Activated CD4-positive, alpha-beta T cell treated with anti-CD3 and anti-CD28 coated beads, Interleukin-2, amount 50 U/mL, for 4 hours (primary cell): ENCODE measurements at places on chromosomes 12 and 14.

DNA sequence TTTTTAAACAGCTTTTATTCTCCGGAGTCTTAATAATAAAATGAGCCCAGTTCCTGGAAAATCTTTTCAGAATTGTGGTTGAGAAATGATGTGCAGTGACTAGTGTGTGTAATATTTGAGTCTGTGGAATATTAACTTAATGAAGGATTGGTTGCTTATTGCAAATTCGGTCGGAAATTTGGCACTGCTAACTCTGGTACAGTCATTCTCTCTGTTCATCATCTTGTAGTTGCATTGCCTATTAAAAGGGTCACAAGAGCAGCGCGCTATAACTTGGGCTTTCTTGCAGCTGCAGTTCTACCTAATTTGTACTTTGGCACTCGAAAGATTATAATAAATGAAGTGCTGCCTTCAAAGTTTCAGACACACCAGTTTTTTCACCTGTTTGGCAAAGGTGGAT, 146.0 kb downstream of the FLRT2 start:
- no peak for DNase-seq

DNA sequence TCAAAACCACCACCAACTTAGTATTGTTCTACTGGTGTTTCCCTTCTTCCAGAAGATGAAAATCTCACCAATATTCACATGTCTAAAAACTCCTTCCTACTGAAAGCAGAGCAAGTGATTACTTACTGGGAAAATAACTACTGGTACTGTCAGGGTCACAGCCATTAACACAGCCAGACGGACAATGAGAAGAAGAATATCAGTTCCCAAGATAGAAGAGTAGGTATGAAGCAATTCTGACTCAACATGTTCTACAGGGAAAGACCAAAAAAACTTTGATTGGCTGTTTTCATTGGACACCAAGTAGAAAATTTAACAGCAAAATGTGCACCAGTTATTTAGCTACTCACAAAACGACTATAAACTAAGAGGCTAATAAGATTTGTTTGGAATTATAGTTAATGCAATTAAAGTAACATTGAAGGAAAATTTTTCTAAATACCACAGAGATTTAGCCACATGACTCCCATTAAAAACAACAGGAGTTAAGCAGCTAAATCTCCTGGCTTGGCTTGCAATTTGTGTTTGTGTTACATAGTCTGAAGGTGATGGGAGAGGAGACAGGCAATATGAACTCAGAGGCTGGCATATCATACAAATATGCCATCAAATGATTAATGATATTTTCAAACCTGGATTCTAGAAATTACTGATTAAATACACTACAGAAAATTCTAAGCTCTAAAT, 9.5 kb downstream of the SLC38A2 start:
- DNase-seq = no peak

GRCh38 chr12:94980577-94980976, 22.9 kb downstream of the NDUFA12 start:
- no peak for DNase-seq

- no peak for DNase-seq
Observed at GRCh38 chr12:19409376-19409775, 29.9 kb upstream of the AEBP2 start.

DNA sequence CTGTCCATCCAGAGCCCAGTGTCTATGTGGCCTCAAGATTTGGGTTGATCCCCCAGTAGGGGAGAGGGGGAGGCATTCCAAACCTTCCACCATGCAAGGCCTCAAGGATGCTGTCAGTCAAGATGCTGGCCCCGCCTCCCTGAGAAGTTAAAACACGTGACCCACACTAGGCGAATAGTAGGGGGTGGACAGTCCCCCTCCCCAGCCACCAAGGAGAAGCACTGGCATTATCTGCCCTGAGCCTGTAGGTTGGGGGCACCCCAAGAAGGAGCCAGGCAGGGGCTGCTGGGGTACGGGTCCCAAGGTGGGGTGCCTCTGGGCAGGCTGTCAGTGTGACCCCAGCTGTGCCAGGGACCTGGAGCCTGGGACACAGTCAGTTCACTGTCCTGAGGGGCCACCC, 2.3 kb downstream of the SLC25A29 start:
- no peak for DNase-seq

DNA sequence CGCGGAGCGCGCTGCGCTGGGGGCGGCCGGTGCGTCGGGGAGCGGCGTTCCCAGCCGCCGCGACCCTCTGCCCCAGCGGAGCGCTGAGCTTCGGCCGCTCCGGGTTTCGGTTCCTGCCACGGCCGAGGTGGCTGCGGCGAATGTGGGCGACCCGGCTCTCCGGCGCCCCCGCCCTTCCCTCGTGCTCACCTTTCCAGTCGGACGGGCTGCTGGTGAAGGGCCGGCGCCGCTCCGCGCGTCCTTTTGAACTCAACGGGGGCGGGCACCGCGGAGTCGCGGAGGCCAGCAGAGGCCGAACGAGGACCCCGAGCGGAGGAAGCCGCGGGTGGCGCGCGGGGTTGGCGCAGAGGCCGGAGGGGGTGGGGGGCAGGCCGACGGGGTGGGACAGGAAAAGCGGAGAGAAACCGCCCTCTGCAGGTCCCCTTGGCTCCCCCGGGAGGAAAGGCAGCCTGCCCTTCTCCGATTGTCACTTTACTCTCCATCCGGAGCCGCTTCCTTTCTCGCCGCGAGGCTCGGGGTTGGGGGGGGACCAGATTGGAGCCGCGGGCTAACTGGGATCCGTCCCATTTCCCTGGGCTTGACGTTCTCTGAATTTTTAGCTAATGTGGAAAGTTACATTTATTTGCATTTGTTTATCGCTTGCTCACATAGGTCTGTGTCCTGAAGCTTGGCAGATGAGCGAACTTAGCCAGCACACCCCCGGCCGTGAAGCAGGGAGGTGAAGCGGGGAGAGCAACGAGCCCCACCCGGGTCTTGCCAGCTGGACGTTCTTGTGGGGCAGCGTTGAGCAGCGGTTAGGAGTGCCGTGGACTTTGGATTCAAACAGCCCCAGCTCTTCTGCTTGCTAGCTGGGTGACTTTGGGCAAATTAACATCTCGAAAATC, at the start of gene SMAGP:
SMAGP (minus strand) TSS at position 349 of the 884 bp plus-strand sequence. CDS start 1,137 bp downstream, outside the sequence.
- peak; percentile 18 for DNase-seq

DNA sequence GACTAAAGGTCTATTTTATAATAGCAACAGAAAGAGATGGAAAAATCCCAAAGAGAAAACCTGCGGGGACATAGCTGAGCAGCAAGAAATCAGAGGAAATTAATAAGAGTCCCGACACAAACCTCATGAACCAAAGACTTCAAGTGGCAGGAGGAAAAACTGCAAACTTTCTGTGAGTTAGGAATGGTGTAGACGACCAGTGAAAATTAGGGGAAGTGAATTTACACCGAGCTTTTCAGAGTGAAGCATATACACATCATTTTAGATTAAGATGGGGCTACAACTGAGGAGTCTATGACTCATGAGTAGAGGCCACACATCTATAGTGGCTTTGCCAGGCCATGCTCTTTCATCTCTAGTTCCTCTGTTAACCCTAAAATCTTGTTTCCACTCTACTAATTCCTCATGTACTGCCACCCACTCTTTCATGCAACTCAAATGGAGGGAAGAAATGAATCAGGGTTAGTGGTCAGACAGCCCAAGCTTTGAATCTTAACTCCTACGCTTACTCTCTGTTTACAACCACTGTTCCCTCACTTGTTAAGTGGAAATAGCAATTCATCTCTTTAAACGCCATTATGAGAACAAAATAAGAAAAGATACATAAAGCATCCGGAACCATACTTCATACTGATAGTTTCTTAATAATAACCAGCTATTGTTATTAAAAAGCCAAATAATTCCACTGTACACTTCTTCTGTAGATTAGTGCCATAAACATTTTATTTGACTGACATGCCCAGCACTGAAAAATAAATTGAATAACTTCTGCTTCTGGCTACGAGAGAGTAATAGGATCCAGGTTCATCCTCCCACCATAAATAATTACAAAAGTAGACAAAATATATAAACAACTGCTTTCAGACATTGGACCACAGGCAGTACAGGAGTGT, 219.3 kb downstream of the RMST start:
- DNase-seq = no peak

- DNase-seq = no peak
Observed at GRCh38 chr14:63512861-63513260, 30.3 kb downstream of the PPP2R5E start.

GRCh38 chr12:104643819-104644669, 187.3 kb downstream of the CHST11 start:
- no peak for DNase-seq

GRCh38 chr12:65916991-65917695, 92.9 kb downstream of the HMGA2 start:
- DNase-seq = no peak

DNA sequence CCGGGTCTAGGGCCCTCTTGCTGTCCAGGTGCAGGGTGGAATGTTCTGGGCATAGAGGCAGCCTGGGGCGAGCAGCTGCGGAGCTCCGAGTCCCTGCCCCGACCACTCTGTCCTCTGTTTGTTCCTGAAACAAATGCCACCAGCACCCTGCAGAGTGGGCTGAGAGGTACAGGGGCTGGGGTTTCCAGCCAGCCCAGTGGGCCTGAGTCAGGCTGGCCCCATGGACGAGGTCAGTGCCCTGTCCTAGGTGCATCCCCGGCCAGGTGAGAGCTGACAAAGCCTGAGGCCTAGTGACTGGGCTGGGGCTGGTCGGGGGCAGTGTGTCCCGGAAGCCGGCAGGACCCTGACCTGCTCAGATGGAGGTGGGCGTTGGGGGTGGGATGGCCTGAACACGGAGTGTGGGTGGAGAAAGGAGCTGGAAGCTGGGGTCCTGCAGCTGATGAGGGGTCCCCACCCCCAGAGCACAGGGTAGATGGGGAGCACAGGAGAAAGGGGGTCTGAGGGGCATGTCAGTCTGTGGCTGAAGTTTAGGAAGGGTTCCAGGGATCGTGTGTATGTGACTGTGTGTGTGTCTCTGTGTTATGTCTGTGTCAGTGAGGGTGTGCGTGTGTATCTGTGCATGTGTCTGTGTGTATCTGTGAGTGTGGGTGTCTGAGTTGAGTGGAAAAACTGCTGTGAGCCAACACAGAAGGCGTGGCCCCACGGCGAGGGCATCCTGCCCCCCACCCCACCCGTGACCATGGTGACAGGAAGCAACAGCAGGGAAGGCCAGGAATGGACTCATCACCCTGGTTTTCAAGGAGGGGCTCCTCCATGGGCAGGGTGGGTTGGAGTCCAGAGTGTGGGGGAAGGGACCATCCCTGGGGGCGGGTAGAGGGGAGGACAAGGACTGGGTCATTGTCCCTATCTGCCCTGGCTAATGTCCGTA, 2.4 kb upstream of the CRIP1 start:
- DNase-seq = peak; percentile 62

GRCh38 chr12:114275086-114275485, 130.9 kb downstream of the TBX5 start:
- DNase-seq = no peak

DNA sequence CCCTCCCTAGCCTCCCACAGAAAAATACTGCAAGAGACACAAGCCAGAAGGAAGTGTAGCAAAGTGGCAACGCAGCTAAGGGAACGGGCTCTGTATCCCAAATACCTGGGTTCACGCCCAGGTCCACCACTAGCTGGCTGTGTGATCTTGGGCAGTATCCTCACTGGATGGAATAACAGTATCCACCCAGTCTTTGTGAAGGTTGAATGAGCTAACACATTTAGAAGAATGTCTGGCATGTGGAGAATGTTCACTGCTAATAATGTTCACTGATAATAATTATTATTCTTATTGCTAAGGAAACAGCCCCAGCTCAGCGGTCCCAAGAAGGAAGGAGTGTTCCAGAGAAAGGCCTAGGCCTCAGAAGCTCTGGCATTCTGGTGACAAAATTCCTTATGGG, 70.9 kb downstream of the VWF start:
- DNase-seq = no peak

DNA sequence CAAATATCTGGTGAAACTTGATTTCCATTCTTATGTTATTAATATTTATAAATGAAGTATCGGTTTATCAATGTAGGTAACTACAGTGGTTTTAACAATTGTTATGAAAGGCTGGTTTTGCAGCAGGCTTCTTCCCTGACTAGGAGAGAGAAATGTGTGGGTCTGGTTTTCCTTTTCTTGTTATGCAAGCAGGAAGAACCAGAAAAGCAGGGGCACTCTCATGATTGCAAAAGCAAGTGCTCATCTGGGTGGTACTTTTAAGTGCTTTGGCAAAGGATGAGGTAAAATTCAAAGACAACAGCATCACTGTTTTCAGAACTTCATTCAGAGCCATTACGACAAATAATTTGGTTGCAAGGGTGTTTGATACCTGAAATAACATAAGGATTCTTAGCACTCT, 105.6 kb downstream of the PTPRO start:
- no peak for DNase-seq

DNA sequence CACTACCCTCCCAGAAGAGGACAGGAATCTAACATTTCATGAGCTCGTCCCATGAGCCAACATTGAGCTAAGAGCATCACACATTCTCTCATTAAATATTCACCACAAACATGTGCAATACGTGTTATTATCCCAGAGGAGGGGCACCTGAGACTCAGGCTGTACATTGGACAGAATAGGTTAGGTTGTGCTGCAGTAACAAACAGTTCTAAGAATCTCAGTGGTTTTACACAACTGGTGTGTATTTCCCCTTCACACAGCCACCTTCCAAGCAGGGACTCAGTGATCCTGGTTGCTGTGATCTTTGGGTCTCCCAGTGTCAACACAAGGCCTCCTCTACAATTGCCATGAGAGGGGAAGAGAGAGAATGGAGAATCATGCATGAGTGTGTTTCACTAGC, 15.0 kb upstream of the ACTN1 start:
- DNase-seq = no peak

DNA sequence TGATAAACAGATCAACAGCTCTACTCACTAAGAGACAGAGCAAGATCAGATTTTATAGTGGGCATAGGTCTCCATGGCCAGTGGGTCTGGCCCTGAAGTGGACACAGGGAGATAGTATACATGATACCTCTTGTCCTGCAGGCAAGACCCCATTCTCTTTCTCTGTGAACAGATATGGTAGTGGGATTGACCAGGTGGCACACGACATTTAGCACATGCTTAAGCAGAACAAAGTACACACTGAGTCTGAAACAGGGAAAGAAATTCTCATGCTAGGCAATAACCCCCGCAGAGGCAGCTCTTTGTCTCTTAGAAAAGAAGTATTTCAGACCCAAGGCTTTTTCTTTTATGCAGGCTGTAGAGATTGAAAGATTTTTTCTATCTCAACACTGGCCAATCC, 1331.2 kb downstream of the FSCB start:
- no peak for DNase-seq

DNA sequence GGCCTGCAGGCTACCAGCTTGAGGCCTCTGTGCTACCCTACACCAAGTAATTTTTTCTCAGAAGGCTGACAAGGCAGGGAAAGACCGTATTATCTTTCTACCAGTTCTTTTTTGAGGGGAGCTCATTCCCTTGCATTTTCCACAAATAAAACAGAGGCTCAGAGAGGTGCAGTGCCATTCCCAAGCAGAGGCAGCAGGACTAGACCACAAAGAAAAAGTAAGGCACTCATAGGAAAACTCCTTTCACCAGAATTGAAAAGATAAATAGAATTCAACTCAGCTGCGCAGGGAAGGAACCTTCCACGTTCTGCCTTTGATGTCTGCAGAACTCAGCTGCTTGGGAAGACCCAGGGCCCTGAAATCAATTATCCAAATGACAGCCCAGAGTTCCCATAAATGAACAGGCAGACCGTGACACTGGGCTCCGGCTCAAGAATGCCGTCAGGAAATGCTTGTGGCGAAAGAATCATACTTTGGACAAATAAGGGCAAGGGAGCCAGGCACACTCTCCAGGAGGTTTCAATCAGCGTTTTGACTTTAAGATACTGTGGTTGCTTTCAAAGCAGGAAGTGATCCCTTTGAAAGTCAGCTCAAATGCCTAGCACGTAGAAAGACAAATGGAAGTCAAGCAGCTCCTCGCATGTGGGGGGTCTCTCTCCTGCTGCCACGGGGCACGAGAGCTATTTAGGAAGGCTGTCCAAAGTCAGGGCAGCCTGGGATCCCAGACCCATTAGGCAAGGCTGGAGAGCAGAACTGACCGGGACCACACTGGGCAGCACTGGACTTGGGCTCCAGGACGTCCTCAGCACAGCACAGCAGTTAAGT, 14.0 kb downstream of the KCTD10 start:
- no peak for DNase-seq
